ENCODE measurements at places on chromosomes 7 and 10.
A peak's percentile ranks its signal among the peaks of the same experiment; 100 is the strongest.

DNA sequence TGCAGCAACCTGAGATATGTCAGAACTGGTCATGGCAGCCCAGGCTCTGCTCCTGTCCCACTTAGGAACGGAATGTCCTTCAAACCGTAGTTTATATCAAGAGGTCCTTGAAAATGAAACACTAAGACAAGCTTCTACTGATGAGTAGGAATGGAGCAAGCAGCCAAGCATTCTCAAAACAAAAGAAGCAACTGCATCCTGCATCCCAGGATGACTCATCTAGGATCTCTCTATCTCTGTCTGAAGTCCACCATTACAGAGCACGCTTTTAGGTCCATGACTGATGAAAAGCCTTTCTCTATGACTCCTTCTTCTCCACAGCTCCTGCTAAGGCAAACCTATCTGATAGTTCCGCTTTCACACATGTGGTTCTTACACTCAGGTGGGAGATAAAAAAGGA, 16.3 kb downstream of the MBL2 start:
- DNase-seq, result no peak

DNA sequence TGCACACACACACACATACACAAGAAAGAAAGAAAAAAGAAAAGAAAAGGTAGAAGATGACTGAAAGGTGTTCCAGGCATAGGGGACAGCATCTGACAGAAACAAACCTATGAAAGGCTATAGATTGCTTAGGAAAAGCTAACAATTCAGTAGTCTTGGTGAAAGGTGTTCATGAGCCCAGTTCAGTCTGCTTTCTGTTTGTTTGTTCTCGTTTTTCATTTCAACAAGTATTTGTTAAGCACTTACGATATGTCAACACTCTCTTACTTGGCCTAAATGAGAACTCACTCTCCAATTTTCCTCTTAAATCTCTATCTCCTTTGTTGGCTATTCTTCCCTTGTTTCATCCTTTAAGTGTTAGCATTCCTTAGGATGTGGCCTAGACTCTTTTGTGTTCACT, 133.2 kb downstream of the GRM8 start:
- DNase-seq, result no peak

DNA sequence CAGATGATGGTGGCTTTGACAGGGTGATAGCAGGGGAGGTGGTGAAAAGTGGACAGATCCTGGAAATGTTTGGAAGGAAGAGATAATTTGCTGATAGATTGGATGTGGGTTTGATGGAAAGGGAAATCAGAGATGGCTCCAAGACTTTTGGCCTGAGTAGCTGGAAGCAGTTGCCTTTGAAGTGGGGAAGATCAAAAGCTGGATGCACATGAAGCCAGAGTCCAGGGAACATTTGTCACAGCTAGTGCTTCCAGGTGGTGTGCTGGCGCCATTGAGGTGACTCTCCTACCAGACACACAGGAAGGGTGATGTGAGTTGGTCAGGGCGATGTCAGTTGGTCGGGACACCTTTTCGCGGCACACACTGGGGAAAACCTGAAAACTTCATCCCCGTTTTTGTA, 15.9 kb downstream of the DYNC1I1 start:
- DNase-seq, result no peak

- DNase-seq, result no peak
Measured at GRCh38 chr10:58201704-58202103, 66.0 kb downstream of the IPMK start.

- DNase-seq, result peak; percentile 16
Measured at GRCh38 chr10:22420787-22421517, 75.7 kb downstream of the SPAG6 start.

DNA sequence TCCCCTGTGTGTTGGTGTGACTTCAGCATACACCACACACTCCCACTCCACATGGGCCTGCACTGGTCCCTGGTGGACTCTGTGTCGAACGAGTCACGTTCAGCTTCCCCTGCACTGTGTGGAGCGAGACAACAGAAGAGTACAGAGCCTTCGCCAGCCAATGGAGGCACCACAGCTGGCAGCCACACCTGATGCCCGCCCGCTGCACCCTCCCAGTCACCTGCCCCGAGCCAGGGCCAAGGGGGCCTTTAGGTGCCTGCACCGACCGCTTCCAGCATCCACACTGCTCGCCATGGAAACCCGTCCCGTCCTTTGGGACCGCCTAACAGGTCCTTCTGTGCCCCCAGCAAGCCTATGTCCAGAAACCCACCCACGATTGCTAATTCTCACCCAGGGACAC, 9.2 kb downstream of the FOXL3 start:
- DNase-seq, result no peak

- no peak for DNase-seq
Measured at GRCh38 chr10:121988361-121989324, at the start of gene TACC2. Gene TACC2, plus strand, starts transcription at chr10:121989163. Its CDS starts 32,819 bp downstream, at chr10:122021982.

GRCh38 chr10:60899266-60899665, 44.7 kb downstream of the RHOBTB1 start:
- DNase-seq, result no peak

DNA sequence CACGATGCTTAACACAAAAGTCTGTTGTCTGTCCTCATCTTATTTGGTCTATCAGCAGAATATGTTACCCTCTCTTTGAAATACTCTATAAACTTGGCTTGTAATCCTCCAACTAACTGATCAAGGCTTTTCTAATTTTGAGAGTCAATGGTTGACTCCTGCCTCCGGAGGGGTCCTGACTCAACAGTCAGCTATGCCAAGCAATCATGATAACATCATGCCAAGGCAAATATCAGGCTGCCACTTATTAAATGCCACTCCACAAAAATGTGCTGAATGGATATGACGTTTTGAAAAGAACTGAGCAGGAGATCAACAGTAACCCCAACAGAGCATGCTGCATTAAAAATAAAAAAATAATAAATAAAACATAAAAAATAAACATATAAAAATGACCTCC, 116.1 kb downstream of the PARD3 start:
- peak; percentile 47 for DNase-seq

DNA sequence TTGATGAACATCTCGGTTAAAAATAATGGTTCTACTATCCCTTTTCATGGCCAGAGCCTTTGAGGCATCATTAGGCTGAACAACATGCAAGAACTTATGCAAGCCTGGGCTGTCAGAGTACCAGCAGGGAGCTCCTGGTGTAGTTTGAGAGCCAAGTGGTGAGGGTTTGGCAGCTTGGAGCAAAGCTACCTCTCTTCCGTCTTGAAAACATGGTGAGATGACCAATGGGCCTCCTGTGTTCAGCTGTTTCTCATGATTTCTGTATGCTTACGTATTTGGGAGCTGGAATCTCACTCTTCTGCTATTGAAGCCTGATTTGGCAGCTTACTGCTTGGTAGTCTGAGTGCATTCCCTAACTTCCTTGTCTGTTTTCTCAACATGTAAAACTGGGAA, 150.4 kb downstream of the CXCL12 start:
- no peak for DNase-seq

DNA sequence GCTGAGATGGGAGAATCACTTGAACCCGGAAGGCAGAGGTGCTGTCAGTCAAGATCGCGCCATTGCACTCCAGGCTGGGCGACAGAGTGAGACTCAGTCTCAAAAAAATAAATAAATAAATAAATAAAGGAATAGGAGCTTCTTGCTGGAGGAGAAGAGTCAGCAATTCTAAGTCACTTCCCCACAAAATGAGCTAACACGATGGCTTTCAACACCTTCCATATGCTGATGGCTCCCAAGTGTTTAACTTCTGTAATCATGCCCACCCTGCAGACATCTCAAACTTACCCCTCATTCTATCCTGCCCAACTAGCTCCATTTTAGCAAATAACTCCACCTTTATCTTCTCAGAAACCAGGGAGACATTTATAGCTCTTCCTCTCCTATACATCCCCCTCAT, 21.2 kb downstream of the PSAP start:
- no peak for DNase-seq

DNA sequence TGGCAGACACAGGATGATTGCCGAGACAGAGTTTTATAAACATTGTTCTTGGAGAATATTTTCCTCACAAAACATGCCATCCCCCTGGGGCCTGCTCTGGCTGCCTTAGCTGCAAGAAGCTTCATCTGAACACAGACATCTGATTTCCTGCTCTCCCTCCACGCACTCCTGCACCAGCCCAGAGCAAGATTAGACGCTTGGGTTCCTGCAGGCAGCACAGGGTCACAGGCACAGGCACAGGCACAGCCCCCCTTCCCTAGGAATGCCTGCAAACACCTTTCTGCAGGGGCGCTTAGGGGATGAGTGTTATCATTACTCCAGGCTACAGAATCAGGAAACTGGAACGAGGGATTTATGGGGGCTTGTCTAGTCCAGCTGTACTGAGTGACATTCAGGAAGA, 450.3 kb downstream of the GRID1 start:
- DNase-seq, result no peak

DNA sequence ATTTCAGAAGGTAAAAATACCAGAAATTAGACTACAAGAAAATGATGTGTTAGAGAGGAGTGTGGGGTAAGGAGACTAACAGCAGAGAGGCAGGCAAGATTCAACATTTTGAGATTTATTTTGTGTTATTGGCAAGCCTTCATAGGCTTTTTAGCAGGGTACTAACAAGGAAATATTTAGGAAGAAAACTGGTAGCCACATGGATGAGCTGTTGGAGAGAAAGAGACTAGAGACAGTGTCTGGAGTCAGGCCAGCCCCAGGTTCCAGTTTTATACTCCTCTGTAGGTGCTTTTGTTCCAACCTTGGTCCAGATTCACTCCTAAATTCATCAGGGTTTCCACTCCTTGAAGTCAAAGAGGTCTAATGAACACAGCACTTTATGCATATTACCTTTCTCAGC, 41.1 kb downstream of the GPRIN2 start:
- no peak for DNase-seq

GRCh38 chr7:40455485-40455884, 320.7 kb downstream of the SUGCT start:
- DNase-seq, result peak; percentile 38

DNA sequence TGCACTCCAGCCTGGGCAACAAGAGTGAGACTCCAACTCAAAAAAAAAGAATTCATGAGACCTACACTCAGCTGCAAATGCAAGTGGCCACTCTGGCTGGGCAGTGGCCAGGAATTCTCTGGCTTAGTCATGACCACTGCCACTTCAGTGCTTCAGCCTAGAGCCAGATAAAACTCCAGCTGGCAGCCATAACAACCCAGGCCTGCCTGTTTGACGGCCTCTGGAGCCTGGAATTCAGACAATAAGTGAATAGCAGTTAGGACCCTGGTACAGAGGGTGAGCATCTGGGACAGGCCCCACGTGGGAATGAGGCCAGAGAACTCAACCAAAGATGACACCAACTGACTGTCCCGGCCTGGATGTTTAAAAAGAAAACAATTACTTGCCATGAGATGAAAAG, 18.9 kb downstream of the RCC1L start:
- DNase-seq, result peak; percentile 95

- DNase-seq, result no peak
Measured at GRCh38 chr7:68074242-68074641, 1077.6 kb downstream of the TYW1 start.

GRCh38 chr7:134902058-134902457, 84.2 kb upstream of the AGBL3 start:
- DNase-seq, result no peak

GRCh38 chr7:105224884-105225651, 163.7 kb downstream of the SRPK2 start:
- peak; percentile 95 for DNase-seq

- DNase-seq, result no peak
Measured at GRCh38 chr10:132538031-132538789, 623 bp downstream of the INPP5A start.

- DNase-seq, result no peak
Measured at GRCh38 chr10:128362514-128362913, 236.3 kb upstream of the MKI67 start.

GRCh38 chr7:2510909-2511768, 8.4 kb upstream of the LFNG start:
- no peak for DNase-seq

- peak; percentile 58 for DNase-seq
Measured at GRCh38 chr7:7157177-7157886, 25.0 kb upstream of the C1GALT1 start.

- peak; percentile 21 for DNase-seq
Measured at GRCh38 chr10:124912101-124912886, 29.6 kb upstream of the ZRANB1 start.

GRCh38 chr7:36096460-36097095, 56.5 kb upstream of the EEPD1 start:
- no peak for DNase-seq

GRCh38 chr7:135238112-135238744, 4.6 kb downstream of the STRA8 start:
- no peak for DNase-seq

GRCh38 chr10:116866987-116867595, 17.8 kb downstream of the ENO4 start:
- peak; percentile 47 for DNase-seq

DNA sequence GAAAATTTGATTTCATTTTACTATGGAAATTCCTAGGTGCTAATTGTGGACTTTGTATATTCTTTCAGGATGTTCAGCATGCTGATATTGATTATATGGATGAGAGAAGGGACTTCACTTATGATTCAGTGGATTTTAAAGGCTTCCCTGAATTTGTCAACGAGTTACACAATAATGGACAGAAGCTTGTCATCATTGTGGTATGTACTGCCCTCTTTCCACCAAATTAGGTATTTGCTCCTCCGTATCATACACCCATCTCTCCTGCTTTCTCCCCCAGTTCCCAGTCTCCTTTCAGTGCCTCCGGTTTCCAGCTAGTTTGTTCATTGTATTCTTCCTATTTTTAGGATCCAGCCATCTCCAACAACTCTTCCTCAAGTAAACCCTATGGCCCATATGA, 34.6 kb downstream of the MGAM start:
- DNase-seq, result no peak

- DNase-seq, result no peak
Measured at GRCh38 chr7:156027821-156028220, 215.6 kb upstream of the SHH start.

- DNase-seq, result peak; percentile 32
Measured at GRCh38 chr7:40747856-40748255, 613.1 kb downstream of the SUGCT start.

DNA sequence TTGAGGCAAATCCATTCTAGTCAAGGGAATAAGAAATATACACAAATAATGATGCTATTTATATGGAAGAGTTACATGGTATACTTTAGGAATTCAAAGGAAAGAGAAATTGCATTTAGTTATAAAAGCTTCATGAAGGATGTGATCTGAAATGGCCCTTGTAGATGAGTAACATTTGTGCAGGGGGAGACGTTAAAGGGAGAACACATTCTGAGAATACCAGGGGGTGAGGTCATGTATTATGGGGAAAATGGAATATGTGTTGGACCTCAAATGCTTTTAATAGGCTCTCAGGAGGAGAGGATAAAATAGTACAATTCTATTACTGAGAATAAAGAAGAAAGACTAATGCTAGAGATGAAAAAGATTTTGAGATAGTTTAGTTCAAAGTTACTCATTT, 122.5 kb upstream of the NOBOX start:
- no peak for DNase-seq
